ENCODE measurements at places on chromosomes 6 and 20. TPM values are rescaled to one million over a fixed set of nuclear protein-coding genes. Genes with fewer than 3 reads are reported as not detected.

DNA sequence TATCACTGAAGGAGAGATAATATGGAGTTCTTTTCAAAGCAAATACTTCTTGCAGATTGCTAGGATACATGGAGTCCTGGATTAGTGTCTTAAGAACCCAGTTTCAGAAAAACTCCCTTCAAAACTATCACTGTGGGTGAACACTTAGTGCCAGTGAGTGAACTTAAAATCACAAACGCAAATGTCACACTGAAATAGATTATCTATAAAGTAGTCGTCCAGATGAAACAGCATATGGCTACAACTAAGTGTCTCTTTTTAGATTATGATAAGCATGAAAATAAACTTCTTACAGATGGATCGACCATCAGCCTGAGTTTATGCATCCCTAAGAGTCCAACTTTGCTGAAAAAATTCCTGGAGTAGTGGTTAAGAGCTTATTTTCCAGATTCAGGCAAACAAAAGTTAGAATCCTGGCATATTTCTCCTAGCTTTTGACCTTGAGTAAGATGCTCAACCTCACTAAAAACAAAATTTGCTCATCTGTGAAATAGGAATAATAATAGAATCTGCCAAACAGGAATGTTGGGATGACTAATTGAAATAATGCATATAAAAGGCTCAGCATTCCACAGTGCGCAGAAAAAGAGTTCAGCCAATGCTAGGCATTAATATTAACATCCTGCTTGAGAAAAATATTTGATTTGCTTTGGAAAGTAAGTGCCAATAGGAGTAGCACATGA, 70.4 kb downstream of the DOK5 start:
- H3K4me3 ChIP-seq = no peak overlapping the region
- no peak for DNase-seq
- H3K27ac ChIP-seq = no peak overlapping the region
- no peaks in the 10 kb centered on the region for H3K36me3 ChIP-seq
- peaks cover 4% of the 10 kb centered on the region for H3K4me1 ChIP-seq
- H3K27me3 ChIP-seq = peaks cover 5% of the 10 kb centered on the region

DNA sequence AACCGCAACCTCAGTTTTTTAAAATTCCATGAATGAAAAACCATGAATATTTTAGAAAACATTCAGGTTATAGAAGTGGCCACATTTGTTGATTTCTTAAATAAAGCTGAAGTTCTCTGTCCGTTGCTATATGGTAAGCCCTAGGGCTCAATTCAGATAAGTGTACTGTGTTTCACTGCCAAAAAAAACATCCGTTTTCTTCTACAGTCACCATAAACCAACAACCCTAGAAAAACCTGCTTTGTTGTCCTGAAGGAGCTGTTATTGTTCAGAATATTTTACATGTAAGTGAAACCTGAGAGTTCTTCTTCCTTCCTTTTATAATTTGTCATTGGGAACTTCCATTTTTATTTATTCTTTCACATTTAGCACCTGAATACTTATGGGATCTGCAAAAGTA, 274.1 kb downstream of the TFAP2A start:
- H3K4me1 ChIP-seq = no peaks in the 10 kb centered on the region
- H3K4me3 ChIP-seq = no peak overlapping the region
- no peak overlapping the region for H3K27ac ChIP-seq
- H3K36me3 ChIP-seq = no peaks in the 10 kb centered on the region
- no peak for DNase-seq
- H3K27me3 ChIP-seq = peaks cover 6% of the 10 kb centered on the region

Gene RAB44
- not detected for total RNA-seq

Gene FILIP1
- 0.07 TPM for total RNA-seq

DNA sequence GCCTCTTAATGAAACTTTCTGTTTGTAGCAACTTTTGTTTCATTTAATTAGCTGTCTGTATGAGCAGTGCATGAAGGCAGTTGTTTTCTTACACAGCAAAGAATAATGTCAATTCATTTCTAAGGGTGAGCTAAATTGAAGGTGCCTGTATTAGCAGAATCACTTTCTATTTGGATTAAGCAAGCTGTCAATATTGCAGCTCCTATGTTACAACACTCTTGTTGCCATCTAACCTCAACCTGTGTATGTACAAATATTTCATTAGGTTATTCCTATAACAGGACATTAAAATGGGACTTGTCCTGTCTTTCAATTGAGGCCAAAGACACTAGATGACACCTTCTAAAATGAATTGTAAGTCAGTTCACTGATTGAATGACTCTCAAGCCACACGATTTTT, 647.5 kb downstream of the UTRN start:
- no peaks in the 10 kb centered on the region for H3K27me3 ChIP-seq
- no peak overlapping the region for H3K27ac ChIP-seq
- H3K36me3 ChIP-seq = no peaks in the 10 kb centered on the region
- peaks cover 1% of the 10 kb centered on the region for H3K4me1 ChIP-seq
- no peak overlapping the region for H3K4me3 ChIP-seq

DNA sequence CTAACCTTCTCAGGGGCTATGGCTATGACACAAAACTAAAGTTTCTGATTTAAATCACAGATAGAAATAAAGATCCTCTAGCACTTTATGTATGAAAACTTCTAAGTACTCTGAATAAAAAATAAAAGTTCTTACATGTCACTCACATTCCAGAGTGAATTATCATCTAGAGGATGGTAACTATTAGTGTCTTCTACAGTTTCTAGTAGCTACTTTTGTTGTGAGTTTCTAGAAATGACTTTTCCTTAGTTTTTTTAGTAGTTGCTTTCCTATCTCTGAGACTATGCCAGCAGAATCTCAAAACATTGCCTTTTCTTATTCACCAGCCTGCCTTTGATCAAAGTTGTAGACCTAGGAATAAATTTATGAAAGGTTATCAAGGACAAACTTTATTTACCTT, 10.1 kb downstream of the ZNF318 start:
- peaks cover 11% of the 10 kb centered on the region for H3K36me3 ChIP-seq
- H3K27me3 ChIP-seq = no peaks in the 10 kb centered on the region
- peaks cover 8% of the 10 kb centered on the region for H3K4me1 ChIP-seq

Gene PGC
- not detected for total RNA-seq

DNA sequence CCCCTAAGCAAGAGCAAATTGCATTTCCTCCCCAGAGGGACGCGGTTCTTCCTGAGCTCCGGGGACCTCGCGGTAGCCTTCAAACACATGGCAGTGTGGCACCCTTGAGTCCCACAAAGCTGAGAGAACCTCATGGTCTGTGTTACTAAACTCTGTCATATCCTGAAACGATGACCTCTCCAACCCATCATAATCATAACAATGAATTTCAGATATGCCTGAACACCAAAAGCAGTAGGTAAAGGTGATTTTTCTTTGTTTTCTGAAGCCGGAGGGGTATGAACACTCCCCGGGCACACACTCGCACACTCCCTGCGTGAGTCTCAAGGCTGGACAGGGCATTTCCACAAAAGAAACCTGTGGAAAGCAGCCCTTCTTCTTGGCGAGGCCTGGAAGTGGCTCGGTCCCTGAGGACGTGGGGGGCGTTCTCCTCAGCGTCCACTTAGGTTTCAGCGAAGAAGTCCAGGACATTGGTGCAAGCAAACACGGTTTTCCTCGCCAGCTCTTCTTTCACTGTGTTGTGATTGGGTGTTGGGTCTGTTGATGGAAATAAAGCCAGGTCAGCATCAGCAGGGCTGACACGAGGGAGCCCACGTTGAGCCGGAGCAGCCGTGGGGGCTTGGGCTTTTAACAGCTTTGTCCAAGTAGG, 183.4 kb downstream of the ERMARD start:
- no peak for DNase-seq
- no peaks in the 10 kb centered on the region for H3K36me3 ChIP-seq
- H3K4me3 ChIP-seq = no peak overlapping the region
- no peaks in the 10 kb centered on the region for H3K4me1 ChIP-seq
- no peak overlapping the region for H3K27ac ChIP-seq
- peaks cover 2% of the 10 kb centered on the region for H3K27me3 ChIP-seq

DNA sequence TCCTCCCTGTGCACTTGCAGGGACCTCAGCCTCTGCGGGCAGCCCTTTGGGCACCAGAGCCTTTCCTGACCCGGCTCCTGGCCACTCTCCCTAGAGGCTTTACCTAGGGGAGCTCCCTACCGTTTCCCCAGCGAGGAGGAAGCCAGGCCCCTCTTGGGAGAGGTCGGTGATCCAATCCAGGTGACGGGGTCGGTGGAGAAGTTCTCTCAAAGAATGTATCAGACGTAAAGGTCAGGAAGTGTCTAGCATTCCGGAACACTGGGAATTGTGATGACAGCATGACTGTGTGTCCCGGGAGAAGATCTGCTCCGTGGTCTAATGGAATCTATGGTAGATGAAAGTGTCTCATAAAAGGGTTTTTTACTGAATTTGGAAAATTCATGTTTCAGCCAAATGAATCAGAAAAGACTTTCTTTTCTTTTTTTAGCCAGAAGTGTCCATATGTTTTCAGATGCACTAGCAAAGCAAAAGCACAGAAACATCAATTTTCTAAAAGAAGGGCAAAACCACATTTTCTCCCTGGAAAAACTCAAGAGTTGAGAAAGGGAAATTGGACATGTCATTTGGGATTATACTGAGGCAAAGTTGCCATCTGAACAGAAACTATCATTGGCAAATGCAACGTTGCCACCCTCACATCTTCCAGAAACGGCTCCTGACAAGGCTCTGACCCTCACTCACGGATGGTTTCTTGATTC, 289.4 kb downstream of the THBS2 start:
- no peak overlapping the region for H3K27ac ChIP-seq
- H3K4me1 ChIP-seq = no peaks in the 10 kb centered on the region
- H3K27me3 ChIP-seq = peaks cover 19% of the 10 kb centered on the region
- no peaks in the 10 kb centered on the region for H3K36me3 ChIP-seq
- no peak overlapping the region for H3K4me3 ChIP-seq
- no peak for DNase-seq

DNA sequence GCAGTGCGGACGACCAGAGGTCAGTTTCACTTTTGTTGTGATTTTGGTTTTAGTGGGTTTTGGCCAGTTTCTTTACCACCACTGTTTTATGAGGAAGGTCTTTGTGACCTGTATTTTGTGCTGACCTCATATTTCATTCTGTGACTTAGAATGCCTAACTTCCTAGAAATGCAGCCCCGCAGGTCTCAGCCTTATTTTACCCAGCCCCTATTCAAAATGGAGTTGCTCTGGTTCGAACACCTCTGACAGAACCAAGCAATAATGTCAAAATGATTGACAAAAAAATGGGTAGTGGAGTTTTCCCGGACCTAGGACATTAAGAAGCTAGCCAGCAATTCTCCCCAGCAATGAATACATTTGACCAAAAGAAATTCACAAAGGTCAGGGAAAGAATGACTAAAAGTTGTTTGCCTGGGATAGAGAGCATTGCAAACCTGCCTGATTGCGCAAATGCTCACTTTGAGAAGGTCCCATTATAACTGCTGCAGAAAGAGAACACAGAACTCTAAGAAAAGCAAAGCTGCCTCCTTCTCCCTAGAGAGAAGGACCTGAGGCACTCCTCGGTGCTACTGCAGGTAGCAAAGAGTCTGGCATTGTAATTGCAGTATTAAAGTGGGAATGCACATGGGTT, 288.8 kb downstream of the ADGB start:
- peaks cover 9% of the 10 kb centered on the region for H3K27me3 ChIP-seq
- no peak for DNase-seq
- no peak overlapping the region for H3K4me3 ChIP-seq
- H3K4me1 ChIP-seq = peaks cover 3% of the 10 kb centered on the region
- H3K27ac ChIP-seq = no peak overlapping the region
- H3K36me3 ChIP-seq = no peaks in the 10 kb centered on the region

DNA sequence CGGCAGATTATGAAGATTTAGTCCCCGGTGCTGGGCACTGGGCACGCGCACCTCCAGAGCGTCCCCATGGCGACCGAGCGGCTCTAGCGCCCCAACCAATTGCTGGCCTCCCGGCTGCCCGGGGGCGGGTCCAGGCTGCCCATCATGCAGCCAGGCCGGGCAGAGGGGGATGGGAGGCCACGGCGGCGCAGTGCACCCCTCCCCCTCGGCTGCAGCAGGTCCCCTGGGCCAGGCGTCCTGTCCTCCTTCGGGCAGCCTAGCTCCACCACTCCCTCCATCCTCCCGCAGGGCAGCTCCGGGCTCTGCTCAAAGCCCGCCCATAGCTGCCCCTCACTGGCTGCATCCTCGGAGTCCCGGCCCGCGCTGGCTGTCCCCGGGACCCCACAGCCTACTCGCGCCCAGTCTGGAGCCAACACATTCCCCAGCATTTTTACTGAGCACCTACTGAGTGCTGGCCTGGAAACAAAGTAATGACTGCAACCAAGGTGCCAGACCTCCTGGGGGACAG, 99.4 kb downstream of the ASXL1 start:
- H3K36me3 ChIP-seq = peaks cover 2% of the 10 kb centered on the region
- no peak overlapping the region for H3K4me3 ChIP-seq
- H3K27ac ChIP-seq = peak overlapping the region; percentile 55
- peaks cover 6% of the 10 kb centered on the region for H3K4me1 ChIP-seq
- DNase-seq = no peak

DNA sequence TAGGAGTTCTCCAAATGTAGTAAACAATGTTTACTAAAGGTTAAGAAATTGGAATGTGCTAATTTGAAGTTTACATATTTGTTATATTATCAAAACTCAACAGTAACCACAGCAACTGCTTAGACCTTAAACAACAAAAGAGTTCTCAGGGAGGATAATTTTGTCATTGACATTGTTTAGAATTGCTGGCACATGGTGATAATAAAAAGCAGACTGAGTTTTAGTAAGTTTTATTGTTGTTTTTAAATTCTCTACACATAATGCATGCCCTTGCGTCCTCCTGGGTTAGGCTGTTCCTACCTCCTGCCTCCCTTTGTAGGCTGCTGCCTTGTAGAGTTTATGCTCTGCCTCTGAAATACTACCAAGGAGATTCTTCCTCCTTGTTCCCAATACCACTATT, 28.7 kb downstream of the LAMA4 start:
- H3K4me3 ChIP-seq = no peak overlapping the region
- H3K4me1 ChIP-seq = no peaks in the 10 kb centered on the region
- peaks cover 3% of the 10 kb centered on the region for H3K27me3 ChIP-seq
- H3K36me3 ChIP-seq = no peaks in the 10 kb centered on the region
- H3K27ac ChIP-seq = no peak overlapping the region
- DNase-seq = no peak

DNA sequence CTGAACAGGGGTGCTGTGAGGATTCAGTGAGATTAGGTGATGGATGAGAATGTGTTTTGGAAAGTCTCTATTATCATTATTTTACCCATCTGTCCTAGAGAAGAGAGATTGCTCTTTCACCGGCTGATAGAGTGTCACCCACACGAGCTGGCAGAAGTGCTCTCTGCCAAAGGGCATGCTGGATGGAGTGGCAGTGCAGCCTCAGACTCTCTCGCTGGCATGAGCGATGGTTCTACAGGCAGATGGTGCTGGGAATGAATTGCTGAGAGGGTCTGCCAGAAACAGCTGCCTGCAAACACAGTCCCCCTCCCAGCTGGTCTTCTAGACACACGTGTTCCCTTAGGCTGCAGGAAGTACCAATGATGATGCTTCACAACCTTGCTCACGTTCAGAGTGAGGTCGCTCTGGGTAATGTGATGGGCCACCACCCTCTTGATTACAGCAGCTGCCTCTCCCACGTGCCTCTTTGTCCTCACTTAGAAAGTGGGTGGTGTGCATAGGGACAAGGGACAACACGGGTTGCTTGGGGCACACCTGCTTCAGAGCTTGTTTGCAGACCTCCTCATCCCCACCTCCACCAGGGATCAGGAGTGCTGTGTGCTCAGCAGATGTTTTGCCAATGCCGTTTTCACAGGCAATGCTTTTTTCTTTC, 84.7 kb downstream of the FOXA2 start:
- DNase-seq = no peak
- H3K27ac ChIP-seq = no peak overlapping the region
- no peak overlapping the region for H3K4me3 ChIP-seq
- H3K36me3 ChIP-seq = no peaks in the 10 kb centered on the region

GRCh38 chr6:32613475-32613874, 23.7 kb upstream of the HLA-DQA1 start:
- H3K4me1 ChIP-seq = peaks cover 7% of the 10 kb centered on the region
- H3K4me3 ChIP-seq = no peak overlapping the region
- no peak overlapping the region for H3K27ac ChIP-seq
- no peaks in the 10 kb centered on the region for H3K36me3 ChIP-seq
- no peak for DNase-seq

Gene PRICKLE4
- not detected for total RNA-seq

Gene VGLL2
- total RNA-seq = not detected

Measured in activated CD8-positive, alpha-beta T cell treated with anti-CD3 and anti-CD28 coated beads for 36 hours (primary cell).